ENCODE measurements at places on chromosomes 16 and 17.
A peak's percentile ranks its signal among the peaks of the same experiment; 100 is the strongest.

GRCh38 chr17:72342061-72342460 lies 221.2 kb downstream of the SOX9 start:
- DNase-seq: peak; percentile 89

DNA sequence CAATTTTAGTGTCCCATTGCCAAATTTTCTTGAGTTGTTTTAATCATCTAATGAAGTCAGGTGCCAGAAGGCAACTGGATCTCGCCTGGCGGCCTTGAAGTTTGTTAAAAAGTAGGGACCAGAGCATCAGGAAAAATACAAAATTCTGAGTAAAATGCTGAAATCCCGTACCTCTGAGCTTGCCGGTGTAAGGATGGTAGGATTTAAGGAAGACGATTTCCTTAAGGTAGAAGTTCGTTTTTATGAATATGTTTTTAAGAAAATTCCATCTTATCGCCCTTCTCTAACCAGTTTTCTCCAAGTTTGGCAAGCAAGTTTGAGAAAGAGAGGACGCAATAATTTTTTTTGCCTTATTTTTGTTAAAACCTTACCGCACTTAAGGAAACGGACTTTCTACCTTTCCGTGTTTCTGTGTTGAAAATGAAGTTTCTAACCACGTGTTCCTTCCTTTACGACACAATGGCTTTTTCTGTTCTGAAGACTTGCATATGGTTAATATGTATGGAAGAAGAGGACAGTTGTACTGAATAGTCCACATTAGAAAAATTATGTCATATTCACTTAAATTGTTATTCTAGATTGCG lies 748 bp downstream of the ATF7IP2 start:
- no peak for DNase-seq

DNA sequence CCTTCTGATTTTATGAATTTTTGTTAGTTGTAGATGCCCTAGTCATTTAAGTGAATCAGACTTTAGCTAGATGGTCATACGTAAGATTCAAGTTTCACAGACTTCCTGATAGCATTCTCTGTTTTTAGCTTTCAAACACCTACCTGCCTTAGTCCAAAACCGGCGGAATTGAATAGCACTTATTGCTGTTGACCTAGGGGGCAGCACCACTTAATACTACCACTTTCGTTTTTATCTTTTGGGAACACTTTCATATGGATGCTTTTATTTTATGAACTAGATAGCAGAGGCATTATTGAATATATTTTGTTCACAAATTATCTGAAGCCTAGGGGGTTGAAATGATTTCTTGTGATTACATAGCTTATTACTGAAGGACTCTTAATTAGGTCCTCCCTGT lies 31.5 kb downstream of the TADA2A start:
- DNase-seq: no peak

- DNase-seq: no peak
These were observed 84.6 kb downstream of the GSG1L start for GRCh38 chr16:27978876-27979275.

DNA sequence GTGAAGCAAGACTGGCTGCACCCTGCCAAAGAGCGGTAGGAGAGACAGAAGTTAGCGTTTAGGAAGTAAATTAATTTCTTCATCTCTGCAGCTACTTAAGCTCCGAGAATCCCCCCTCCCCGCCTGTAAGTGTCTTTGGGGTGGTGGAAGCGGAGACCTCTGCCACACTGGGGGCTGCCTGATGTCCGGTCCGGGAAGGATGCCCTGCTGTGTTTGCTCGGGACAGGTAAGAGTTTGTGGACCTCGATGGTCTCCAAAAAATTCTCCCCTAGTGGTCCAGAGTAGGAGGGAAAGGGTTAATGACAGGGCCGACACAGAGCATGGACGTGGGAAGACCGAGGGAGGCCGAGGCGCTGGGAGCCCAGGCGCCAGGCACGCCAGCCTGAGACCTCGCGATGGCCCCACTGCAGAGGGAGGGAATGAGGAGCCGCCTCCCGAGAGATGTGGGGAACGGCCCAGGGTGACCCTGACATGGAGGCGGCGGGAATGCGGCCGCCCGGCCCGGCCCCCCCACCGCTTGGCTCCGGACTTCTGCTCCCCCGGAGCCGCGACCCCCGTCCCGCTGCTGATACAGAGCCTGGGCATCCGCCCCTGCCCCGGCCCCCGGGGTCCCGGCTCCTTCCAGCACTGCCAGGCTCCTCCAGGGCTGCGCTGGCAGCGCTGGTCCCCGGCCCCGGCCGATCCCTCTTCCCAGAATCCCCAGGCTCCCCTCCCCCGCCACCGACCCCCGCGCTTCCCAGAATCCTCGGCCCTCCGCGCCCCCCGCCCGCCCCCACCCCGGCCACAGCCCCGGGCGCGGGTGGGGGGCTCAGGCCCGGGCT lies 680 bp downstream of the ZNF629 start:
- peak; percentile 36 for DNase-seq

GRCh38 chr17:55437159-55437605 lies 15.5 kb upstream of the MMD start:
- DNase-seq: peak; percentile 24

DNA sequence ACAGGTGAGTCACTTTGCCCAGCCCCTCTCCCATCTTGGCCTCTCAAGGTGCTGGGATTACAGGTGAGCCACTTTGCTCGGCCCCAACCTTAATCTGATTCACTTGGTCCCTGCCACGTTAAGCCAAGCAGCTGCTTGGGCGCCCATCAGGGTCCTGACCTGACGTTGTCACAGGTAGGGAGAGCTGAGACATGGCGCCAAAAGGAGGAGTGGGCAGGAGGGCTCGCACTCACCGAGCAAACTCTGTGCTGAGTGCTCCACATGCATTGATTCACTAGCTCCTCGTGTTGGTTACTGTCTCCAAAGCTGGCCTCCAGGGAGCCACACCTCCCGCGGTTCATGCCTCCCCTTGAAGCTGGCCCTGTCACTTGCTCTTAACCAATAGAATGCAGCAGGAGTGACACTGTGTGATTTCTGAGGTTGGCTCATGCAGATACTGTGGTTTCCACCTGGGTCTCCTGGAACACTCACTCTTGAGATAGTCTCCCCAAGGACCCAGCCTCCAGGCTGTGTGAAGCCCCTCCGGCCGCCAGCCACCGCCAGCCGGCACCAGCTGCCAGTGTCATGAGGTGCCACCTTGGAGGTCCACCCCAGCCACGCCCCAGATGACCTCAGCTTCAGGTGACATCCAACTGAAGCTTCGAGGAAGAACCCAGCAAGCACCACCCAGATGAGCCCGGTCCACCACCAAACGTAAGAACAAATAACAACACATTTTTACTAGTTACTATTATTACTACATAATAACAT lies 223.0 kb downstream of the GSG1L start:
- no peak for DNase-seq

GRCh38 chr16:69095193-69095592 lies 10.3 kb upstream of the HAS3 start:
- DNase-seq: no peak

DNA sequence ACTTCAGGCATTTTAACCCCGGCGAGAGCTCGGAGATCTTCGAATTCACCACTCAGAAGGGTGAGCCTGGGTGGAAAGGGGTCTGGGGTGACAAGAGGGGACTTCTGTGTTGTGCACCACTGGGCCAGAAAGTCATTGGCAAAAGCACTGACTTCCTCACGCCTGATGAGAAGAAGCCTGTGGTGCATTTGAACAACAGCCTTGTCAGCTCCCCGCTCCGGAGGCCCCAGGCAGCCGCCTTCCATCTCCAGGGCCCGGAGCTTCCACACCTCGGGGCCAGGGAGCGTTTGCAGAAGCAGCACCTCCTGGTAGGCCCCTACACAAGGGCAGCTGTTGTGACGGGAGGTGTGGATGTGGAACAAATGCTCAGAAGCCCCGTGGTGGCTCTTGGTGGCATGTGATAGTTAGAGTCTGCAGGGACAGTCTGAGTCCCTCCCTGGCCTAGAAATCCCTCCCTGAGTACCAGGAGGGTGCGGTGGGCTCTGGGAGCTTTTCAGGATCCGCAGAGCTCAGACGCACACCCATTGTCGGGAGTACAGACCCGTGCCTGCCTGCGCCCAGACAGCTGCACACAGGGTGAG lies 9.7 kb downstream of the CACNG1 start:
- DNase-seq: no peak

GRCh38 chr17:39647256-39647655 lies 10.3 kb downstream of the STARD3 start:
- DNase-seq: no peak

DNA sequence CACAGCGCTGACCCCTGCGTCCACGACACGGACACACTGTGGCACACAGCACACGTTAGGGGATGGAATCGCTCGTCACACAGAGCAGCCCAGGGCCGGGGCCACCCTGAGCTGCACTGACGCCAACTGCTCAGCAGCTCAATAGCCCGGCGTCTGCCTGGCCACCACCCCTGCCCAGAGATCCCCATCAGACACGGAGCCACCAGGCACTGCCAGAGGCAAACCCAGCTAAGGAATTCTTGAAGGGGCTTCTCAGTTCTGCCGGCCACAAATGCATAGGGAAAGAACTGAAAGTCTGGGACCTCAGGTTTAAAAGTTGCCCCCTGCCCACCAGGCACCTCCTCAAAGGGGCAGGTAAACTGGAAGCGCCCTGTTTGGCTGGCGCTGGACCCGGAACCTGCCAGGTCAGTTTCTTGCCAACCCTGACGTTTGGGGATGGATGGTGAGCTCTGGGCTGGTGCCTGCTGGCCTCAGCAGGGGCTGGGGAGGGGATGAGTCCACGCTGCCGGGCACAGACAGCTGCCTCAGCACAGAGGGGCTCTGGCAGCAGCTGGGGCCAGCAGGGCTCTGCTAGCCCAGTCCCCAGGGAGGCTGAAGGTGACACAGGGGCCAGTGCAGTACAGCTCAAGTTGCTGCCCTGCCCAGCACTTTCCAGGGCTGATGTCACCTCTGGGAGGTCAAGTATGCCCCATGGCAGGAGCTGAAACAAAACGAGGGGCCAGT lies 33.2 kb downstream of the TIMM22 start:
- no peak for DNase-seq

GRCh38 chr16:85927959-85928358 lies 29.0 kb downstream of the IRF8 start:
- DNase-seq: no peak

GRCh38 chr16:55543472-55543871 lies 23.0 kb upstream of the CAPNS2 start:
- DNase-seq: peak; percentile 3

- DNase-seq: no peak
These were observed 655 bp downstream of the HIRIP3 start for GRCh38 chr16:29994600-29995323.

DNA sequence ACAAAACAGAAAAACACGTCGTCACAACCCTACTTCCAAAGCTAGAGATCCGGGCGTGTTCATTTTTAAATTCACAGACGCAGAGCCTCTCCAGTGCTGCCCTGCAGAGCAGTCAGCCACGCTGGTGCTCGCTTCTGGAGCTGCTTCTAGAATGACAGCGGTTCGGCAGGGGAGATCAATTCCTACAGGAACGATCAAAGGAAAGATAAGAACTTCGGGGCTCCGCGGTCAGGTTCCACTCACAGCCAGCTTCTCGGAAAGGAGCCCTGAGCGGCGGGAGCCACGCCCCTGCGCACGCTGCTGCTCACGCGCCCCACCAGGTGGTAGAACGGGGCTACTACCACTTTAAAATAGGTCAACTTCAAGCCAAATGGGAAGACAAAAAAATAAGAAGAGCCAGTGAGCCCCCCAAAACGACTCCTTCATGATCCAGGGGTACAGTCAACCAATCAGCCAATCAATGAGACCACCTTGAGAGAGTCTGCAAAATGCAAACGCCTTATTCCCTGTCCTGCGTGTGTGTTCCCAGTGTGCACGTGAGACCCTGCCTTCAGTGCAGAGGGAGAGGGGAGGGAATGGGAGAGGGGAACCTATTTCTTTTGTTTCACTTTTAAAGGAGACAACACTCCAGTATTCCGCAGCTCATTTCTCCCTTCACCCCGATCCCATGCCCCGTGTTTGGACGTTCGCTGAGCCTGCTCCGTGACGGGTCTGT lies 209.7 kb downstream of the RBFOX3 start:
- peak; percentile 92 for DNase-seq

DNA sequence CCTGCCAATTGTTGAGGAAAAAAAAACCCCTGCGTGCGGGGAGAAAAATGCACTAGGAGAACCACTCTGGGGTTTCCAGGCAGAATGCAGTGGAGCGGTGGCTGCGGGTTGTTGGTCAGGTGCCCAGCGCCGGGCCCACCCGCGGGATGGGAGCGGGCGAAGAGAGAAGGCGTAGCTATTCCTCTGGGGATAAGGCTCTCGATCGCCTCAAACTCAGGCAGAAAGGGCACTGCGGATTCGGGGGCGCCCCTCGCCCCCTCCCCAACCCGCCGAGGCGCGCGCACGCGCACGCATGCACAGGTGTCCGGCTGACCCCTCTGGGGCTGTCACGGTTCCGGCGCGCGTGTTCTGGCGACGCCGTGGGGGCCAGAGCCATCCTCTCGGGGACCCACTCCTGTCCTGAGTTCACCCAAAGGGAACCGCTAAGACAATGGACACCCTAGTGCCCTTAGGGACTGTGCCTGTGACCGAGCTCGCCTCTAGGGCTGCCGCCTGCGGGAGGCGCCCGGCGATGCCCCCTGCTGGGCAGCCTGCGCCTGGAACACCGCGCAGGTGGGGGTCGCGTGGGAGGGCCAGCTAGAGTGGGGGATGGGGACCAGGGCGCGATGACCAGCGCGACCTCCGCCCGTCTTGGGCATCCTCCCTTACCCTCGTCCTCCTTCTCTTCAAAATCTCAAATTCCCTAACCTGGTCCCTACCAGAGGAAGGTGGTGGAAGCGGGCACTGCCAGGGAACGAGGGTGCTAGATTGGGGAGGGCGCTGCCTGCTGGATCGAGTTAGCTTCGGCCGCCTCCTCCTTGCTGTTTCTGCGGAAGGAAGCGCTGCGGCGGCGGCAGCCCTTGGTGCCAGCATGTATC lies 14.4 kb upstream of the CBX8 start:
- DNase-seq: peak; percentile 81

DNA sequence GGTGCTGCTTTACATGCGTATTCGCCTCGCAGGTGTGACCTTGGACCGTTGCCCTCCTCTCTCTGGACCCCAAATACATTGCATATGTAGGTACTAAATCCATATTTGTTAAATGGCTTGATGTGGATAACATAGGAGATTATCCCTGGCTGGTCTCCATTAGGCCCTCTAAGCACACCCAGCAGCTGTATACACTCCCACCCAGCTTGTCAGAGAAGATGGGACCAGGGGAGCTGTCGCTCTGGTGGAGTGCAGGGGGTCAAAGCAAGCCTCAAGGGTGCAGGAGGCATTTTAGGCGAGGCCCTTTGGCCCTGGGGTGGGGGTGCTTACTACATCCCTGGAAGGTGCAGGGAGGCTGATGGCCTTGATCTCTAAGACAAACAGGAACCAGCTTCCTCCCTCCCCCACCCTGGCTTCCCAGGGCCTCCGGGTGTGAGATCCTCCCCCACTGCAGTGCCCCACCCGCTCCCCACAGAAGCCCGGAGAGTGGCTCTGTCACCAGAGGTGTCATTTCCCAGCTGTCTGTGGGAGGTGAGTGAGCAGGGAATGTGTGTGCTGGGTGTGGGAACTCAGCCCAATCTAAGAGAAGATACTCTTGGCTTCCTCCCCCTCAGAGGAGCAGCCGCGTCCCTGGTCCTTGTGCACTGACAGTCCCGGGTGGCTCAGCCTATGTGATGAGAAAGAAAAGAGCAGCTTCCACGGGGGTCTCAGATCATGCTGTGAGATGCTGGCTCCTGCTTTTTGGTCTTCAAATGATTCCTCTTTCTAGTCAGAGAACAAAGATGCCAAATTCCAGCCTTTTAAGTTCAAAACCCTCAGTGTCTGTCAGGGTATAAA lies 1.4 kb upstream of the VAMP2 start:
- peak; percentile 78 for DNase-seq

GRCh38 chr16:68539711-68540239 lies 684 bp downstream of the ZFP90 start:
- DNase-seq: peak; percentile 68

GRCh38 chr17:67615011-67615561 lies 102.7 kb upstream of the NOL11 start:
- peak; percentile 13 for DNase-seq

- DNase-seq: no peak
These were observed 36.0 kb upstream of the RBFOX3 start for GRCh38 chr17:79646721-79647455.
